Lung microvascular endothelial cell (primary cell): ENCODE measurements at places on chromosomes 13 and 19. TPM values are rescaled to one million over a fixed set of nuclear protein-coding genes. Genes with fewer than 3 reads are reported as not detected.

DNA sequence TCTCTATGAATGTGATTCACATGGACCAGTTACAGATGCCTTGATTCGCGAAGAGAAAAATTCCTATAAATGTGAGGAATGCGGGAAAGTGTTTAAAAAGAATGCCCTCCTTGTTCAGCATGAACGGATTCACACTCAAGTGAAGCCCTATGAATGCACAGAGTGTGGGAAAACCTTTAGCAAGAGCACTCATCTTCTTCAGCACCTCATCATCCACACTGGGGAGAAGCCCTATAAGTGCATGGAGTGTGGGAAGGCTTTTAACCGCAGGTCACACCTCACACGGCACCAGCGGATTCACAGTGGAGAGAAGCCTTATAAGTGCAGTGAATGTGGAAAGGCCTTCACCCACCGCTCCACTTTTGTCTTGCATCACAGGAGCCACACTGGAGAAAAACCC lies 7.7 kb downstream of the ZNF543 start:
- no peak for DNase-seq

DNA sequence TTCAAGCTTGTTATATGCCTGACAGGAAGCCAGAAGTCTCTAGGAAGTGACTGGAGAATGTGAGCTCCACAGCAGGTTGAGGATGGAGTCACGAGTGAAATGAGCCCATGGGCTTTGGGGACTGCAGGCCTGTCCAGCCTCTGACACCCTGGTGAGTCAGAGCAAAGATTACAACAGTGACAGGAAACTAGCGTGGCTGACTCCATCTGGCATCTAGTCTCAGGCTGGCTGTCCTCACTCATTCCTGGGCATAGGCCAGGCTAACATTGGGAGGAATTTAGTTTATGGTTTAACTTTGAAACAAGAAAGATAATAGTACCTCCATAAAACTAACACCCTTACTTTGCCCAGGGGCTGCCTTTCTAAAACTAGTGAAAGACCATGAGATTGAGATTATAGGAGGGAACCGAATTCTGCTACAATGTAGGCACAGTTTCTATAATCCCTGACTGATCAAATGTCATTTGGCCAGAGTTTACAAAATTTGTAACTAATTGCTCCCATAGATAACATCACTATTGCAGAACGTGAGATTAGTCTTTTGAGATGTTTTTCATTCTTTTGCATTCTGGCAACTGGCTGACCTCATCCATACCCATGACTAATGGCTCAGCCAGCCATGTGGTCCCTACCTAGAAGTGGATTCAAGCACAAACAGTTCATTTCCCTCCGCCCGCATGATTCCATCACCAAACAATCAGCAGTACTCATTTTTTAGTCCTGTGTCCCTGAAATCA lies 28.4 kb downstream of the PSG1 start:
- DNase-seq = peak; percentile 94

Gene ZNF723
- total RNA-seq = not detected in 2 replicates

DNA sequence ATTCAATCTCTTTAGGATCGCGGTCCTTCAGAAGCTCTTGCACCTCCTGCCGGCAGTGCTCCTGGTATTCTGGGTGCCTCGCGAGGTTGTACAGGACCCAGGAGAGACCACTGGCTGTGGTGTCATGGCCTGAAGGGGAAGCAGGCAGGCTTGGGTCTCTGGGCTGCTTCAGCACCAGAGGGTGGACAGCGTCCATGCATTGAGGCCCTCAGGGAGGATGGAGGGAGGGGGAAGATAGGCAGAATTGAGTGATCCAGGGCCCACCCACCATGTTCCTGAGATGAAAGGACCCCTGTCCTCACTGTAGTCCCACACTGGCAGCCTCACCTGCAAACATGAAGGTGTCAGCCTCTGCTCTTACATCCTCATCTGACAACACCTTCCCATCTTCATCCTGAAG lies 17.9 kb upstream of the OR10H5 start:
- DNase-seq = no peak

GRCh38 chr13:46683676-46684260 lies 113.2 kb downstream of the ESD start:
- no peak for DNase-seq
